ENCODE measurements at places on chromosomes 6 and 20.

DNA sequence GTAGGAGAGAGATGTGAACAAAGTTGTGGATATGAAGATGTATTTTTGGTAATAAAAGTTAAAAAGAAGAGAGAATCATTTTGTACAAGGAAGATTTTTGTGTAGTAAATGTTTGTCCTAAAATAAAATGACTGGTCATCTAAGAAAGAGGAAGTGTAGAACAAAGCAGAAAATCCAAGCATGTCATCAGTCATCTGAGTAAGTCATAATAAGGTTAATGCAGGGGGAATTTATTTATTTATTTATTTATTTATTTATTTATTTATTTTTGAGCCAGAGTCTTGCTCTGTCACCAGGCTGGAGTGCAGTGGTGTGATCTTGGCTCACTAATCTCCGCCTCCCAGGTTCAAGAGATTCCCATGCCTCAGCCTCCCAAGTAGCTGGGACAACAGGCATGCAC is 15.7 kb upstream of the CGA start:
- no peak for DNase-seq

GRCh38 chr6:100925749-100926148 is 44.6 kb upstream of the ASCC3 start:
- DNase-seq = no peak

- DNase-seq = peak; percentile 20
These were observed at the start of gene FERMT1 for GRCh38 chr20:6122873-6123648. FERMT1 (minus strand) TSS chr20:6123030; CDS start chr20:6119554, 3,476 bp downstream.

- DNase-seq = no peak
These were observed 95.8 kb upstream of the NAA20 start for GRCh38 chr20:19921284-19921793.

GRCh38 chr6:15395087-15395486 is 149.2 kb downstream of the JARID2 start:
- DNase-seq = no peak

- no peak for DNase-seq
These were observed 504.3 kb upstream of the MARCKS start for GRCh38 chr6:113352831-113353230.

- no peak for DNase-seq
These were observed 8.1 kb upstream of the HSP90AB1 start for GRCh38 chr6:44238687-44239350.

DNA sequence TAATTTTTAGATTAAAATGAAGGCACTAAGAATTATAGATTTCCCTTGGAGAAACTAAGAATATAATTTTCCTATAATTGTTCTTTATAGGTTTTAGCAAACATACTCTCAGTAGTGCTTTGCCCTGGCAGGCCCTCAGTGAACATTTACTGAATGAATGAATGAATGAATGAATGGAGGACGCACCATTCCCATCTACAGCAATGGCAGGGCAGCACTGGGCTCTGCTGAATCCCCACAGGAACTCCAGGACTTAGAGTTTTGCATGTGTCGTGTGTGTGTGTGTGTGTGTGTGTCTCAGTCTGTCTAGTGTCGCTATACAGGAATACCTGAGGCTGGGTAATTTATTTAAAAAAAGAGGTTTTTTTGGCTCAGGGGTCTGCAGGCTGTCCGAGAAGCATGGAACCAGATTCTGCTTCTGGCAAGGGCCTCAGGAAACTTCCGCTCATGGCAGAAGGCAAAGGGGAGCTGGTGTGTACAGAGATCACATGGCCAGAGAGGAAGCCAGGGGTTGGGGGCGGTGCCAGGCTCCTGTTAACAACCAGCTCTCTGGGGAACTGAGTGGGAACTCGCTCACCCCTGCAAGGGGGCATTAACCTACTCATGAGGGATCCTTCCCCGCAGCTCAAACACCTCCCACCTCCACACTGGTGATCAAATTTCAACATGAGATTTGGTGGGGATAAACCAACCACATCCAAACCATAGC is 20.1 kb downstream of the RNASET2 start:
- no peak for DNase-seq
